ENCODE measurements at places on chromosomes 5 and 9.

GRCh38 chr5:115577741-115578140 lies 24.5 kb downstream of the TICAM2 start:
- DNase-seq = no peak

DNA sequence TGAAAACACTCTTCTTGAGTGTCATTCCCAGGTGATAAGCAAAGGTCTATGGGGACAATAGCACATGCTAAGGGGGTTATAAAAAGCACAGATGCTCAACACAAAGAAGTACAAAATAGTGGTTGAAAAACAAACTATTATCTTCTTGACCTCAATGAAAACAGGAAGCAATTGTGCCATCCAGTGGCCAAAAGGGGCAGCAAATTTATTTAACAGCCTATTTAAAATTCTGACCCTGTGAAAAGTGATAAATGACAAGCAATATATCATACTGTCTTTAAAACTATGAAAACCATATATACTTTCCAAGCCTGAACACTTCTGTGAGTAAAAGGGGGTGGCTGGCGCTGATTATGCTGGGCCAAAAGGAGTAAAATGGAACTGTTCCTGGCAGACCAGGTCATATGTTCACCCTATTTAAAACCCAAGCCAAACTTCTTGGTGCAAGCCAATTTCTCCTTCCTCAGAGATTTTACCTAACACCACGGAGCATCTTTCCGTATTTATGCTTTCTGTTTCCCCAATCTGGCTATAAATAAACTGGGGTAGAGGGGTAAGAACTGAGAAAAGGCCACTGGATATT lies 29.7 kb downstream of the TEX10 start:
- DNase-seq = no peak

DNA sequence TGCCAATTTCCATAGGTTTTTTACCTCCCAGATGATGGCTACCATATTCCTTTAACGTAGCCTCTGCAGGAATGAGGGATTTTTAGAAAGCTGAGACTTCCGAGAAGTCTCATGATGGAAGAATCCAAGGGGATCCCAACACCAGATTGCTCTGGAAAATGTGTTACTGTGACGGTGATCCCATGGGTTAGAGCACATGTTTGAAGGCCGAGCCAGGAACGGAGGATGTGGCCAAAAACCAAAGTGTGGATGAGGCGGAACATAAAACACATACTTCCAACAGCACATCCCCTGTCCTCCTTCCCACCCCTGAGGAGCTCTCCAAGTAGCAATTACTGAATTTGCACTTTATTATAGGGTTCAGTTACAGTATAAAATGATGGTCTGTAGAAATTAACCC lies 82.6 kb downstream of the GPR21 start:
- no peak for DNase-seq

GRCh38 chr9:84230355-84231145 lies 110.0 kb downstream of the SLC28A3 start:
- no peak for DNase-seq

GRCh38 chr5:173505634-173506033 lies 110.8 kb downstream of the BOD1 start:
- no peak for DNase-seq

DNA sequence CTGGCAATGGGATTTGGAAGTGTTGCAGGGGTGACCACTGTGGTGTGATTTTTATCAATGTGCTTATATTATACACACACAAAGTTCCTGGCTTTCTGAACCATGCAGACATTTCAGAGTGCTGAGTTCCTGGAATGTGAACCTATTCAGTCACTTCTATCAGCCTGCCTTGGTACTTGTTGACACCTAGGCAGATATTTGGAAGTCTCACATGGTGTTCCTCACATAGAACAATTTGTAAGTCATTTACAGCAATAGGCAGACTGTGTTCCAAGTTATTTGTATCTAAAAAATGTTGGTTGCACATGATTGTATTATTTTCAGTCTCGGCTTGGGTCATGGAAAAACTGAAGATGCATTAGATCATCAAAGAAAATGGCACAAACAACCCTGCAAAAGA lies 182.2 kb downstream of the SREK1 start:
- DNase-seq = no peak

- DNase-seq = no peak
Measured at GRCh38 chr9:93822229-93822628, 132.9 kb downstream of the BARX1 start.

DNA sequence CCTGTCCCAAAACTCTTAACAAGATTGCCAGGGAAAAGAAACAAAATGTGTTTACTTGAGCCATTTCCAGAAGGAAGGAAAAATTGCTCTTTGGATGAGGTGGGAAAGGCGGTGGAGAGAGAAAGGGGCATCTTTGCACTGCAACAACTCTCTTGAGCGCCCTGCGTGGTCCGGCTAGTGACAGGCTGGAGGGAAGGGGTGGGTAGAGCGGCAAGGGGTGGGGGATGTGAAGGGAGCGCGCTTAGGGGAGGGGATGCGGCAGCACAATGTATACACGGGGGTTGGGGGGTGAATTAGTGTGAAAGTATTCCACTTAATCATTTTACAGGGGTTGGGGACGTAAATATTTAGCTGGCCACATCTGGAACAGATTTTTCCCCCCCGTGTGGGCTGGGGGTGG lies 1.3 kb downstream of the FGF10 start:
- DNase-seq = no peak

- peak; percentile 32 for DNase-seq
Measured at GRCh38 chr9:71249729-71250317, 128.4 kb upstream of the TRPM3 start.

- DNase-seq = no peak
Measured at GRCh38 chr5:34022121-34022705, 14.4 kb upstream of the AMACR start.

DNA sequence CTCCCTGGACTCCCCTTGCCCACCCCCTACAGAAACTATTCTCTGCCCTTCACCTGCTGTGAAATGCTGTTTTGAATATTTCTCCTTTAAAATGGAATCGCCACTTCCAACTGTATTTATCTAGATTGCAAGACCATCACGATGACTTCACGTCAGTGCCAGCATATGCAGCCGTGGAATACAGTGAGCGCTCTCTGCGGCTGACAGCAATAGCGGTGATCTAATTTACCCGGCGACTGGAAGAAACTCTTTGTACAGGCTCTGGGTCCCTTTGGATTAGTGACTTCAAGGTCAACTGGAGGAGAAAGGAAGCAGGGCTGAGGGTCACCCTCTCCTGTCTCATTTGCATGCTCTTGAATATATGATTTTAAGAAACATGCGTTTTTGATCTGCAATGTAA lies 192.0 kb downstream of the IRX1 start:
- DNase-seq = no peak

DNA sequence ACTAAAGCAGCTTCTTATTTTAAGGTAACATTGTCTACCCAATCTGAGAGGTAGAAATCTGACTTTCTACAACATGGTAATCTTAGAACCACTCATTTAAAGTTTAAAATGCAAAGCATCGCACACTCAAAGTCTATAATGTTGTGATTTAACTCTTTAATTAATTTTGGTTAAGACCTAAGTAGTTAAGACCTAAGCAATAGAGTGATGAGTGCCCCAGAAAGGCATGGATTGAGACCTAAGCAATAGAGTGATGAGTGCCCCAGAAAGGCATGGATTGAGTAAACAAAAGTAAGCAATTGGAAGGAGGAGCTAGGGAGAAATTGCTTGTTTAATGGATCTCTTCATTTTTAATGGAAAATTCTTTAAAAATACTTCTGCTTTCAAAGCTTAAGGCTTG lies 86.8 kb downstream of the NLN start:
- DNase-seq = no peak

DNA sequence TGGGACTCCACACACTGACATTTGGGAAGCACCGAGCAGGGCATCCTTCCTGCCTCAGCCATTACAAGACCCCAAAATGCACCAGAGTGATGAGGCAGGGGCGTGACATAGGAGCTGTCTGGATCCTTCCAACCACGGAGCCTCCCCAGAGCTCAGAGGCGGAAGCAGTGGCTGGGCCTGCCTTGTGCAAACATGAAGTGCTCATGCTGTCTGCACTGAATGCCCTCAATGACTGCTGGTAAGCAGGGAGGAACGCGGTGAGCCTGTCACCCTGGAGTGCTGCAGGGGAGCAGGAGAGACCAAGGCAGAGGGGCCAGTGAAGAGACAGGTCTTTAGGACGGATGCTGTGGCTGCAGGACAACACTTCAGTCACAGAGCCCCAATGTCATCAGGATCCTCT lies 60.2 kb upstream of the HRH2 start:
- no peak for DNase-seq

DNA sequence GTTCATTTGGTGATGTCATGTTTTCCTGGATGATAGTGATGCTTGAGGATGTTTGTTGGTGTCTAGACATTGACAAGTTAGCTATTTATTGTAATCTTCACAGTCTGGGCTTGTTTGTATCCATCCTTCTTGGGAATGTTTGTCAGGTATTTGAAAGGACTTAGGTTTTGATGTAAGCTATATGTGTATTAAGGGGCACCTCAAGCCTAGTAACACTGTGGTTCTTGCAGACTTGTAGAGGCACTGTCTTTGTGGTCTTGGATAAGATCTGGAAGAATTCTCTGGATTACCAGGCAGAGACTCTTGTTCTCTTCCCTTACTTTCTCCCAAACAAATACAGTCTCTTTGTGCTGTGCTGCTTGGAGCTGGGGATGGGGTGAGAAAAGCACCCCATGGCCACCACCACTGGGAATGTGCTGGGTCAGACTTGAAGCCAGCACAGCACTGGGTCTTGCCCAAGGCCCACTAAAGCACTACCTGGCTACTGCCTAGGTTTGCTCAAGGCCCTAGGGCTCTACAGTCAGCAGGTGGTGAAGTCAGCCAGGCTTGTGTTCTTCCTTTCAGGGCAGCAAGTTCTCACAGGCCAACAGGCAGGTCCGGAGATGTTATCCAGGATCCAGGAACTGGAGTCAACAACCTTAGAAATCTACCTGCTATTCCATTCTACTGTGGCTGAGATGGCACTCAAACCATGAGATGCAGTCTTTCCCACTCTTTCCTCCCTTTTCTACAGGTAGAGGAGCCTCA lies 49.3 kb upstream of the GNA14 start:
- no peak for DNase-seq

DNA sequence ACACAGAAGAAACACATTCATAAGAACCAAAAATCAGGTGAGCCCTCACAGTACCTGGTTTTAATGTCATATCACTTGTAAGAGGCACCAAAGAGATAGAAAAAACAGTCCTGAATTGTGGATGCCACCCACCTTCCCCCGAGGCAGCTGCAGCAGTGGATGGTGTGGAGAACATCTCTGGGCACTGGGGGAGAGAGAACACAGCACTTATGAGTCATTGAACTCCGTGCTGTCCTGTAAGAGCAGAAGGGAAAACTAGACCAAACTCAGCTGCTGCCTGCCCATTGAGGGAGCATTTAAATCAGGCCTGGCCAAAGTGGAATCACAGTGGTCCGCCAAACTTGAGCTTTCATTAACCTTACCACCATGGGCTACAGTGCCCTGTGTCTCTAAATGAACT lies 296.2 kb downstream of the SPATA31D1 start:
- DNase-seq = no peak

- no peak for DNase-seq
Measured at GRCh38 chr9:91698266-91698665, 251.8 kb downstream of the ROR2 start.

GRCh38 chr5:152547202-152547601 lies 142.1 kb upstream of the NMUR2 start:
- no peak for DNase-seq

DNA sequence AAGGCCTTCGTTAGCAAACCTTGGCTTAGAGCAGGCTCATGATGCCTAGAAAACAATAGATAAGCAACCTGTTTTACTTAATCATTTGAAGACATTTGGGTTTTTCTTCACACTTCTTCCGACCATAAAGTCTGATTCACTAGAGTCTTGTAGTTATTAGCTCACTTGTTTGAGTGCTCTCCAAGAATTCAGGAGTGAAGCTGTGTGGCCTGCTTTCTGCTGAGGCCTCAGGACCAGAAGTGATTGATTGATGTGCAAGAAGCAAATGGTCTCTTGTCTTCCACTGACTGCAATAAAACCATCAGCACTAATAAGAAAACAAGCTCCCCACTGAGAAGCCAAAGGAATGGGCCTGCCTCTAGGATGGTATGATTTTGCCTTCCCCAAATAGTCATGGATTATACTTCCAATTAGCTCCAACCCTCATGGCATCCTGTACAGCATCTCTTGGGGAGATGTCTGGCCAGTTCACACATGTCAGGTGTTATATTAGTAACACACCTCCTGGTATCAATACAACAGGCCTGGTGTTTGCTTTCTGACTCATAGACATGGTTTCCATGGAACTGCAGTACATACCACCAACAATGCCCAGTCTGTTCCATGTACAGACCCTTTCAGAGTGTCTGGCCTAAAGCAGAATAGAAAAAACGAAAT lies 317.6 kb downstream of the CWC27 start:
- no peak for DNase-seq

DNA sequence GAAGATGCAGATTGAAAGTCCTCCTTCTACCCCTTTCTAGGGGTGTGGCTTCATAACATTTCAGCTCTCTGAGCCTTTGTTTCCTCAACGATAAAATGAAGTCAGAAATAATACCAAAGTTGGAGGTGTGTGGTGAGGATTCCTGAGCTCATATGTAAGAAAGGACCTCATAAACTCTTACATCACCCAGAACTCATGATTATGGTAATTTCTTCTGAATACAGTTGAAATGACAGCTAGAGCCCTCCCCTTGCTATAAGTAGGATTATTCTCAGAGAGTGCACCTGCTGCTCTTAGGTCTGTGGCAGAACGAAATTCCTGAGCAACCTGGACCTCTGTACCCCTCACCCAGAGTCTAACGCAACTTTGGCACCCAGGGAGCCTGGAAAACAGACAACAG lies 291.4 kb upstream of the KLF4 start:
- no peak for DNase-seq

GRCh38 chr5:158434749-158435148 lies 575.8 kb upstream of the CLINT1 start:
- DNase-seq = no peak

DNA sequence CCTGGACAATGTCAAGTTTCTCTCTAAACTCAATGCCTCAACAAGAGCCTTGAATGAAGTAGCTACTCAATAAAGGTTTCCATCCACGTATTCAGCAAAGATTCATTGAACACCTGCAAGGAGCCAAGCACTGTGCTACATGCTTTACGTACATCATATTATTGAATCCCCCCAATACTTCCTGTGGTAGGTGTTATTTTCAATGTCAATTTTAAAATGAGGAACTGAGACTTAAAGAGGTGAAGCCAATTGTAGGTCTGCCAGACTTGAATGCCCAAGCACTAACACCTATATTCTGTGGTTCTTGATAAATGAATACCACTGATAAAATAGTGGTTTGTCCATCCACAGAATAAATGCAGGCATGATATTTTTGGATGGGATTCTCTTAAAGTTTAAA lies 162.3 kb downstream of the DRD1 start:
- DNase-seq = no peak

- DNase-seq = no peak
Measured at GRCh38 chr5:128949847-128950546, 15.3 kb upstream of the SLC27A6 start.

Measured in NCI-H2081 treated with DMSO at 0.1 percent for 48 hours (cell line).